ENCODE measurements at places on chromosomes 3 and 15.

GRCh38 chr15:63019511-63020109 is 22.9 kb upstream of the TPM1 start:
- no peak for DNase-seq

GRCh38 chr3:194824701-194825111 is 139.0 kb downstream of the FAM43A start:
- no peak for DNase-seq

GRCh38 chr15:70516408-70517193 is 246.8 kb downstream of the UACA start:
- DNase-seq, result no peak

- DNase-seq, result no peak
Observed at GRCh38 chr3:107579371-107579770, 56.6 kb downstream of the BBX start.

DNA sequence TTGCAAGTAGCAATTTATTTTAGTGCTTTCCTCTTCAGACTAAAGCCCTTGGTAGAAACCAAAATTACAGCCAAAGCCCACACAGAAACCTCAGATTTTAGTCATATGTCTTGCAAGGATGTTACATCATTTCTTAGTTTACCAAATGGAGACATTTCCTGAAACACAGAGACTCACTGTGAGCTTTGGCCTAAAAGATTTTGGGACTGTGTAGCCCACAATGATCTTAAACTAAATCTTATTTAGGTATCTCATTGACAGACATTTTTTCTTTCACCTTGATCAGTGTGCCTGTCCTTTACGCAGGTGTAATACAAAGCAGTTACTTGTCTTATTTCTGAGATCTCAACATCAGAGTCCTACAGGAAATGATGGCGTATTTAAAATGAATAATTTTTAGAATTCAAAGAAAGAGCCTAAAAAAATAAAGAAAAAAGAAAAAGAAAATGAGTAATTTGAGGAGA is 27.8 kb upstream of the AP4E1 start:
- no peak for DNase-seq

GRCh38 chr15:29712149-29712885 is 110.0 kb downstream of the TJP1 start:
- no peak for DNase-seq

DNA sequence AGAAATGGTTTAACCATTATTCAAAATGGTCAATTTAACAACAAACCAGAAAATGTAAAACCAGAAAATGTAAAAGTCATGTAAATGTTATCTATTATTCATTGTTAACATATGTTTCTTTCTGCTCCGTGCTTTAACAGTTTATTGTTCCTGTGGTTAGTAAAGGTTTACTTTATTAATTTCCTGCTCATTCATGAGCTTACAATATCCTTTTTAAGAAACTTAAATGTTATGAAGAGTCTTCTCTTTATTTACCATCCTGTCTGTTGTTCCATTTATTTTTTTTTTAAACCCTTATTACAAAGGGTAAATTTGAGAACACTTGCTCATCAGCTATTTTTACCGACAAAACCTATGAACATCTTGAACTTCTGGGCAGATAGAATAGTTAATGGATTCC is 148.1 kb downstream of the GHSR start:
- no peak for DNase-seq

GRCh38 chr15:96474231-96474664 is 143.7 kb downstream of the NR2F2 start:
- no peak for DNase-seq

DNA sequence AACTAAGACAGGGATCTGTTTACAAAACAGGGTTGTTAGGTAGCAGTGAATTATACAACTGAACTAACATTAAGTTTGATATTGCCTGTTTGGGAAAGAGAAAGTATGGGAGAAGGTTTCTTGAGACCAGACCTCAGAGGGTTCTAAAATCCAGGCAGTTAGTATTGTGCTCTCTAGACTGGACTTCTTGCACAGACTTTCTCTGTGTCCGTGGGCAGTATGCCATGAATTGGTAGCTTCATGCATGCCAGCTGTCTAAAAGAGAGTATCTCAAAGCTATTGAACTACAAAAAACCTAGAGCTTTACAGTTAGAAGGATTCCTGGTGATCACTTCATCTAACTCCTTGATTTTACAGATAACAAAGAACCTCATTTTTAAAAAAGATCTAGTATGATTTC is 12.5 kb downstream of the SAMD7 start:
- no peak for DNase-seq

DNA sequence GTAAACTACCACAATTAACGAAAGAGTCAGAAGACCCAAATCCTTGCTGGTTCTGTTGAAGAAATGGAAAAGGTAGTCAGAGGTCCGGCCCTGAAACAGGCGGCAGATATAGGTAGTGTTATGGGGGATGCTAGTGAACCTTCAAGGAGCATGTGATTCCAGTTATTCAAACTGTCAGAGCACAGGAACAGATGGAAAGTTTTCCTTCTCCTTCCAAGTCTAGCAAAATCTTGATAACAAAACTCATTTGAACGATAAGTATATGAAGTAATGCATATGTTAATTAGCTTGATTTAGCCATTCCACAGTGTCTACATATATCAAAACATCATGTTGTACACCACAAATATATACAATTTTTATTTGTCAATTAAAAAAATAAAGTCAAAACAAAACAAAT is 26.6 kb upstream of the GOLGA8J start:
- no peak for DNase-seq

DNA sequence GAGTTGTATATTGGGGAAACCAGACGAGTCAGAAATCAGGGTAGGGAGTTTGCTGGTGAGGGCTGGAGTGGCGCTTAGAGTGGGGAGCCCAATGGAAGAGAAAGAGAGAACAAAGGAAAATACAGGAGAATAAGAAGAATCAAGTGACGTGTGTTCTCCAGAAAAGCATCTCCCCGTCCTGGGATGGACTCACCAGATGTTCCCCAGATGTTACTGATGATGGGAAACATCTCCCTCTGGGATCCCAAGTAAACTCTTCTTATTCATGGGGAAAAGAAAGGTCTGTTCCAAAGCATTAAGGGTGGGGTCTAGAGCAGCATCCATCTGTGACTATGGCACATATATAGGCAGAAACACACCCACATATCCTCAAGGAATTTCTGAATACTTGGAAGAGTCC is 3.0 kb upstream of the CSRNP1 start:
- DNase-seq, result no peak

DNA sequence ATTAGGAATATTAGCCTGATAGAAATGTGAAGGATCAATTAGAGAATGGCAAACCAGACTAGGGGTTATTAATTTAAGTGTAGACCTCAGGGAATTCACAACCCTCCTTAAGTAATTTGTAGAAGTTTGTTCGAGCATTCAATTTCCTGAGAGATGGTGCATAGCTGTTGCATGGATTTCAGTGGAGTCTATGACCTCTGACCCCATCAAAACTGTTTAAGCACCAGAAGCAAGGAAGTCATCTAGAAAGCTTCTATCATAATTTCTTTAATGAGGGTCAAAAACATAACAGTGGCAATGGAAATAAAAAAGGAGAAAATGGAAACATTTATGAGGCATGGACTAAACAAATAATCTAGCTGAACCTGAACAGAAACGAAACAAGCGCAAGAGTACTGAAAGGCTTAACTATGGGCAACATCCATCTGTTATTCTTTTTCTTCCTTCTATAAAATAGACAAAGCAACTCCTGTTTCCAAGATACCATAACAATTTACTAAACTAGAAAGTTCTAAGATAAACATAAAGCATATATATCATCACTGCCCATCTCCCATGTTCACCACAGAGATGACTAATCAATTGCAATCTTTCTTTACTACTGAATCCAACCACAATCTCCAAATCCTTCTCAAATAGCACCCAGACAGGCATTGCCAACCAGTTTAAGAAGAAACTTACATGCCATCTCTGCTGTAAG is 151.4 kb downstream of the THRB start:
- DNase-seq, result no peak

- DNase-seq, result no peak
Observed at GRCh38 chr3:97181704-97182103, 367.3 kb downstream of the EPHA6 start.

Data from muscle of arm (tissue), 14 donors.